ENCODE measurements at places on chromosomes 12 and 14.

GRCh38 chr12:68240079-68240478 is 13.3 kb downstream of the IL22 start:
- DNase-seq, result no peak

GRCh38 chr14:104593710-104594136 is 10.8 kb downstream of the TMEM179 start:
- DNase-seq, result no peak

DNA sequence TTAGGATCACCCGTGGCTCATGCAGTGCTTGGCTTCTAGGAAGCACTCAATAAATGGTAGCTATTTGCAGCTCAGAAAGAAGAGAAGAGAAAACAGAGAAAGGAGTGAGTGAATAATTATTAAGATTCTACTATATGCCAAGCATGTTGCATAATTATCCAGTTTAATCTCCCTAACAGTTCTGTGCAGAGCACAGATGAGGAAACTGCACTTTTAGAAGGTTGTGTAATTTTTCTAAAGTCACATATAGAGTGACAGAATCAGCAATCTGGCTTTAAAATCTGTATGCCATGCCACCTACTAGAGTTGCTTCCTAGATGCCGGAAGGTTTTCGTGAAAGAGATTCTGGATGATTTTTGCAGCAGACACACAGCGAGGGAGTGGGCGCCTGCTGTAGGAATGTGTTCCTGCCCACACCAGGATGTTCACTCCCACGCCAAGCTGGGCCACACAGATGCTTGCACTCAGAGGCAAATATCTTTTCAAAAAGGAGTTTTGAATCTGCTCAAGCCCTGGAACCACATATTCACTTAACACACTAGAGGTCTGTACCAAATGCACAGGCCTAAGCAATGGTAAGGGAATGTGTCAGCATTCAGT is 50.2 kb upstream of the SMCO2 start:
- no peak for DNase-seq

DNA sequence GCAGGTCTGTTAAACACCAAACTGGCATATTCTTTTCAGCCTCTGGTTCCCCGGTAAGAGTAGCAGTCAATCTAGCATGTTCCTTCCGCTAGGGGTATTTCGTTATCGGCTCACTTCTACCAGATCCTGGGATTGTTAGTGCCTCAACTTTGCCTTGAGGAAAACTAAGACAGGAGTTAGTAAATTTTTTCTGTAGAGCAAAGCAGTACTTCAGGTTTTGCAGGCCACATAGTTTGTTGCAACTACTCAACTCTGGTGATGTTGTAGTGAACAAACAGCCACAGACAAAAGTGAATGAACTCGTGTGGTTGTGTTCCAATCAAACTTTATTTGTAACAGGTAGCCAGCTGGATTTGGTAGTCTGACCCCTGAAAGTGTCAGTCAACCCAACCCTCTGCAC is 6.3 kb upstream of the CDH24 start:
- no peak for DNase-seq

DNA sequence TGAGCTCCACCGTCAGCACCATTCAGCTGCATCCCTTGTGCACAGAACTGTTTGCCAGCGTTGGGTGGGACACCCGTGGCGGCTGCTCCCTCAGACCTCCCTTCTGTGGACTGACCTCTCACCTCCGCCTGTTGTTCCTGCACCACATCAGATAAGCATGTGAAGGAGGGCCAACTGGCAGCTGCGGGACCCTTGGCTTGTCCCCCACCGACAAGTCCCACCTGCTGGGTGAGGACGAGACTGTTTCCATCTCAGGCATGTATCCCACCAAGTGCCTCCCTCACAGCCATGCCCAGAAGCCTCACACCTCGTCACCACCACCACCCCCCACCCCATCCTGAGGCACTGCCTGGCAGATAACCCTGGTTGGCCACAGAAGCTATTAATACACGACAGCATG is 18.6 kb upstream of the TEAD4 start:
- DNase-seq, result no peak

- DNase-seq, result no peak
These were observed 1.1 kb downstream of the SP1 start for GRCh38 chr12:53380794-53381730.

DNA sequence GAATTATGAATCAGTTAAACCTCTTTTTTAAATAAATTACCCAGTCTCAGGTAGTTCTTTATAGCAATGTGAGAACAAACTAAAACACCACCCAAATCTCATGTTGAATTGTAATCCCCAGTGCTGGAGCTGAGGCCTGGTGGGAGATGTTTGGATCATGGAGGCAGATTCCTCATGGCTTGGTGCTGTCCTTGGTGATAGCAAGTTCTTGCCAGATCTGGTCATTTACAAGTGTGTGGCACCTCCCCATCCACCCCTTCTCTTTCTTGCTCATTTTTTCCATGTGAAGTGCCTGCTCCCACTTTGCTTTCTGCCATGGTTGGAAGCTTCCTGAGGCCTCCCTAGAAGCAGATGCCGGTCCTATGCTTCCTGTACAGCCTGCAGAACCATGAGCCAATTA is 102.1 kb upstream of the ANO4 start:
- DNase-seq, result no peak

- no peak for DNase-seq
These were observed 1.5 kb upstream of the GALNT6 start for GRCh38 chr12:51392556-51393237.

GRCh38 chr12:5840944-5841343 is 104.1 kb downstream of the ANO2 start:
- DNase-seq, result no peak

DNA sequence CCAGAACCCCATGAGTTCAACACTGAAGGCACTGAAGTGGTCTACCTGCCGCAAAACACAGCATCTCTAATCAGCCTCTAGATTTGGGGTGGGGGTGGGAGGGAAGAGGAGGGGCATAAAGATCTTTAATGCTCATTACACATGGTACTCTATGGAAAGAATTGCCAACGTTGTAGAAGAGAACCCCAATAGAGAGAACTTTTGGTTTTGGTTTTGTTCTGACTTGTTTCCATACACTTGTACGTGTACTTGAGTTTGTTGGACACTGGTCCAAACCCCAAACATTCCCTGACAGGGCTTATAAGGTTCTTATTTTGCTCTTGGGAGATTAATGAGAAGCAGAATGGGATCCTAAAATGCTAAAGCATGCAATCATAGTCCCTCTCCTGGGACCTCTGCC is 31.0 kb downstream of the GNPTAB start:
- DNase-seq, result no peak

Data from CD4-positive, alpha-beta T cell treated with Interleukin-12 subunit alpha and Interleukin-12 subunit beta, for 1 hour (primary cell).